NCI-H1048 (cell line): ENCODE measurements at places on chromosomes 16 and 17.
A peak's percentile ranks its signal among the peaks of the same experiment; 100 is the strongest.

DNA sequence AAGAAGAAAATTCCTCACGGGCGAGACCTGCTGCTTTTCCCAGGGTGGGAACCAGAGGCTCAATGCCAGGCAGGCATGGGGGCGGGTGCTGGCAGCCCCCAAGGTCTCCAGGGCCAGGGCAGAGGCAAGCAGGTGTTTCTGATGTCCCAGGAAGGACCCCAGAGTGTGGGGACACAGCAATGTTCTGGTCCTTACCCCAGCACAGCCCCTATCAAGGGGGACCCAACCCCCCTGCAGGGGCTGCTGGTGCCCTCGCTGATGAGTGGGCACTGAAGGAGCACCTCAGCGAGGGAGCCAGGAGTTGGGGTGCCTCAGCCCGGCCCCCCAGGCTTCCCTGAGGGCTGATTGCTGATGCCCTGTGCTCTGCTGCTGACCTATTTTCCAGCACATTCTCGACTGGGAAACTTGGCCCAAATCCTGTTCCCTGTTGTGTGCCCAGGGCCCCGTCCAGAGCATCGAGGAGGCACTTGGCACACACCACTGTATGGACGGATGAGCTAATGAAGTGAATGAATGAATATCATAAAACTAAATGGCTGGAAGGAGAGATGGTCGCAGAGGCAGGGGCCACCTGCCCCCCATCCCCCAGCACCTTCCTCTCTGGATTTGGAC lies 2.8 kb downstream of the DBNDD1 start:
- DNase-seq = no peak

DNA sequence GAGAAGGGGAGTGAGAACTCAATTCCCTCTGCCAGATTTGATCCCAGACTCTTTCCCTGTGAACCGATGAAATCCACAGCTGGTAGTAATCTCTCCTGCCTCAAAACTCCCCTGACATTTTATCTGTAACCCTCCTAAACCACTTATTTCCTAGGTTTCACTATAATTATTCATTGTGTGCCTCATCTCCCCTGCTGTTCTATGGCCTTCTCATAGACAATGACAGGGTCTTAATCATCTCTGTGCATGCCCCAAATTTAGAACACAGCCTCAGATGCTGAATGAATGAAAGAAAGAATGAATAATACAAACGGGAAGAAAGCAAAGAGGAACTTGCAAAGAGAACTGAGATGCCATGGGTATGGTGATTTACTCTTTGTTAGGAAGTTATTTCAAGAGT lies 451.1 kb downstream of the HS3ST3B1 start:
- DNase-seq = no peak

GRCh38 chr16:1929578-1930337 lies 11.5 kb upstream of the HS3ST6 start:
- peak; percentile 32 for DNase-seq

DNA sequence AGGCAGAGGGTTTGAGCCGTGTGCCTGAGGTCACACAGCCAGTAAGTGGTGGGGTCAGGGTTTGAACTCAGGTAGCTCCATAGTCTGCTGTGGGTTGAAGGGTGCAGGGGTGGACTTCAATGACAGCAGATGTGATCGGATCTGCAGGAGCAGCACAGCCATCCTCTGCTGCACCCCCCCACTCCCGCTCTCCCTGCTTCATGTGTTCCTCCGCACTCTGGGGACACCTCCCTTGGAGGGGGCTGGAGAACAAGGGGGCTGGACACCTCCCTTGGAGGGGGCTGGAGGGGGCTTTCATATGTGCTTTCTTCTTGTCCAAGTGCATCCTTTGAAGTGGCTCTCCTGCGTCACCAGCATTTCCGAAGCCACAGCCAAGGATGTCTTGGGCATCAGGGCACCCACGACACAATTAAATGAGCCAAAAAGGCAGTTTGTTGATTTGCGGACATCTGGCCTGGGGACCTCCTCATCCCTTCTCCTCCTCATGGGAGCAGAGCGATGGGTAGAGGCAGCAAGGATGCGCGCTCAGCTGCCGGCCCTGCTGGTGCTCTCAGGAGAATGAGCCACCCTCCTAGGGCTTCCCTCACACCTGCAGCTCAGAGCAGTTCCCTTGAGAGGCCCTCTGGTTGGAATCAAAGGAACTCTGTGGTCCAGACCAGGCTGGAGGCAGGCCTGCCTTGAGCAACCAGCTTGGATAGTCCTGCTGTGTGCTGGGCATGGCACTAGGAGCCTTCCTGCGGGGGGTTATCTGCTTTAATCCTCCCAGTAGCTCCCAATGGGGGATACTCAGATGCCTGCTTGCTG lies 26.2 kb downstream of the WSCD1 start:
- DNase-seq = no peak

DNA sequence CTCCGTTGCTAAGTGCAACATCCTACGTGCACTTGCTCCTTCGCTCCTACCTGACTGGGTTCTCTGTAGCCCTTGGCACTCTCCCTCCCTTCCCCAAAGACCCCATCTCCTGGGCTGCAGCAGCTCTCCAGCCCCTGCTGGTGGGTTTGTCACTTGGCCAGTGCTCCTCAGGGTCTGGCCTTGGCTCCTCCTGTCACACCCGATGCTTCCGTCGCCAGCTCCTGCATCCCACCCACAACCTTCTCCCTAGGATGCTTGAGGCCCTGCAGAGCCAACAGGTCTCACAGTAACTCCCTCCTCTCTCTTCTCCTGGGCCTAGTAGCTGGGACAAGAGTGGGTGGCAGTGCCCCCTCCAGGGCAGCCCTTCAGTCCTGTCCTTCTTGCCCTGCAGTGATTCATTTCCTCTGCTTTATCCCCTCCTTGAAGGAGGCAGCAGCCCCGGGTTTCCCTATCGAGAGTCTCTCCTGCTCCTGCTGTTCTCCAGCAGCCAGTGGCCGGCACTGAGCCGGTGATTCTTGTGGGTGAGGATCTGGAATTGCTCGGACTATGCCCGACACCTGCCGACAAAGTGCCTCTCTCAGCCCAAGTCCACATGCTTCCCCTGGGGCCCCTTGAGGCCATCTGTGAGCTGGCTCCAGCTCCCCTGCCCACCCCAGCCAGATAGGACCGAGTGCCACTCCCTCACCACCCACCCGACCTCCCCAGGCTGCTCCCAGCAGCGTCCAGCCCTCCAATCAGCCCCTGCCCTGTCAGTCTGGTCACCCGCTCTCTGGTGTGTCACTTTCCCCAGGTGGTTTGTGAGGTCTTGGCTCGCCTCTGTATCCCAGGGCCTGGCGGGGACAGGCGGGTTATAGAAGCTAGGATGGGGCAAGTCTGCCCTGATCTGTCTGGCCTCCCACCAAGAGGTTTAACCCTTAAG lies 3.8 kb downstream of the LITAFD start:
- DNase-seq = no peak

- no peak for DNase-seq
These were observed 787 bp upstream of the CCL3L1 start for GRCh38 chr17:36197387-36197703.

DNA sequence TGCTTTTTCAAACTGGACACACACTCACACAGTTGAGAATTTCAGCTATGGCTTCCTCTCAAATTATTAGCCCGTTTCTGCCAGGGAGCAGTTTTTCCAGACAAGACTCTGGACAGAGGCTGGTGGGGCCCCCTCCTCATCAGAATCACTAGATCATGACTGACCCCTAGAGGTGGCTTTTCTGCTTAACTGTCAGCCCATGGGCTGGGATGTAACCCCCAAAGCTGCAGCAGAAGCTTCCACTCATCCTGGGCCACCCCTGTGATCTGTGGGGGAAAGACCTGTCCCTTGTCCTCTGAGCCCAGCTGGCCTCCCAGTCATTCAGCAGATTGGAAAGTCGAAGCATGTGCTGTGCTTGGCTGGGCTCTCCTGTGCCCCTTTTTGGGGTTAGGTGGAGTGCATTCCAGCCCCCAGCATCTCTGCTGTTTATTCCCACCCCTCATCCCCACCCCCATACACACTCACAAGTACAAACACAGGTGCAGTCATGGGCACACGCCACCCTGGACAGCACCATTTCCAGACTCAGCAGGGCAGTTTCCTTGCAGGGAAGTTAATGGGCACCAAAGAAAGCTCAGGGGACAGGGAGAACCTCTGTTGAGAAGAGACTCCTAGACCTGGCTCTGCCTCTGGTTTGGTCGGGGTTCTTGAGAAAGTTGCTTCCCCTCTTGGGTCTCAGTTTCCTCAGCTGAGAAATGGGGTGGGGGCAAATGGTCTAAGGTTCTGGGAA lies 77.6 kb upstream of the RBL2 start:
- no peak for DNase-seq

DNA sequence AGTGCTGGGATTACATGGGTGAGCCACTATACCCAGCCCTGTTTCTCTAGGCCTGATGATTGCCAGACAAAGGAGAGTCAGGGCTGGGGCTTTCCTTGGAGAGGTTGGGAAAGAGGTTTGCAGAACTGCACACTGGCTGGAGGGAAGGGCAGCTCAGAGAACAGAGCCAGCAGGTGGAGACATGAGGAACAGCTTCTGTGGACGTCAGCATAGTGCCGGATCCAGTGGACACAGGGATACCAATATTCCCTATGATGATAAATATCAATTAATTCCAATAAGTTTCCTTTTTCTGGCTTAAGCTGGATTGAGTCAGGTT lies 43.2 kb upstream of the SCNN1B start:
- DNase-seq = no peak

DNA sequence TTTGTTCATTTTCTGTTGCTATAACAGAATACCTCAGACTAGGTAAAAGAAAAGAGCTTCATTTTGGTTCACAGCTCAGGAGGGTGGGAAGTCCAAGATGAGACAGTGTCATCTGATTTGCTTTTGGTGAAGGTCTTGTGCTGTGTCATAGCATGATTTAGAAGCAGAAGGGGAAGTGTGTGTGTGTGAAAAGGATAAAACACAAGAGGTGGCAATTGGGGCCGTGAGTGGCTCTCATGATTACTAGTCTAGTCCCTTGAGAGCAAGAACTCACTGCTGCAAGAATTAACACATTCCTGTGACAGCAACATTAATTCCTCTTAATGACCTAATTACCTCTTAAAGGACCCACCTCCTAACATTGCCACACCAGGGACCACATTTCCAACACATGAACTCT lies 8.3 kb downstream of the SLC35G3 start:
- no peak for DNase-seq

DNA sequence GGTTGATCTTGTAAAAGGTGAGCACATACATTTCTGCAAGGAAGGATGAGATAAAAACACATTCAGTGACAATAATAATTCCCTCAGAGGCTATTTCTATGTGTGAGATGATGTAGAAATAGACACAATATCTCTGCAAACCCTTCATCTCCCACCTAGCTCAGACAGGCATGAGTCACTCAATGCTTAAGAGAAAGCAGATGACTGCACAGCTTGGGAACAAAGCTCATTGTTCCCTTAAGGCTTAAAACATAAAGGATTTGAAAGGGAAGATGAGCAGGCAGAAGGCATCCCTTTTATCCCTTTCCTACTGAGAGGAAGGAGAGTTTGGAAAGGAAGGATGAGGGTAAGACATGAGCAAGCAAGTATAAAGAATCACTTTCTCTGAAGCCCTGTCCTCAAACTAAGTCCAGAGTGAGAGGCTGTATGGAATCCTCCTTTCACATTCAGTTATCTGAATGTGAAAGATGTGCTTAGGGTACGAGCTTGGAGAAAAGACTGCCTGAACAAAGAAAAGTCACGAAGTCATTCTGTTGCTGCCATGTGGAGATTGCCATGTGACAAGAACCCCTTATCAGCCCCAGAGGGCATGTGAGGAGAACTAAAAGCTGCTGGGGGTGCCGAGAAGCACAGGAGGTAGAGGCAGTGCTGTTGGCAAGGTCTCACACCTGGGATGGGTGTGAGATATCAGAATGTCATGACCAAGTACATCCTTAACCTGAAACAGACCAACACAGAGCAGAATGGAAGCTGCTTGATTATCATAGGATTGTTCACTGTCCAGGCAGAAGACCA lies 58.2 kb downstream of the CNTNAP4 start:
- no peak for DNase-seq

GRCh38 chr16:2841606-2842339 lies 11.7 kb downstream of the ZG16B start:
- DNase-seq = no peak
